ENCODE measurements at places on chromosomes 7 and 10. TPM values are rescaled to one million over a fixed set of nuclear protein-coding genes. Genes with fewer than 3 reads are reported as not detected.
A peak's percentile ranks its signal among the peaks of the same experiment; 100 is the strongest.

The EVX1 gene
- not detected for total RNA-seq

The DGKI gene
- total RNA-seq = 71.0 TPM

The TMEM270 gene
- total RNA-seq = not detected

The MGAM2 gene
- total RNA-seq = not detected

The ZFYVE27 gene
- total RNA-seq = 43.5 TPM

The CPSF4 gene
- 32.4 TPM for total RNA-seq

The GPR37 gene
- not detected for total RNA-seq

The LRRTM3 gene
- total RNA-seq = not detected

The LBX1 gene
- not detected for total RNA-seq

The ZNF138 gene
- 20.6 TPM for total RNA-seq

The CASTOR2 gene
- total RNA-seq = 9.9 TPM

The SFXN2 gene
- total RNA-seq = 23.2 TPM

The ADAP1 gene
- 21.6 TPM for total RNA-seq

GRCh38 chr10:113907166-113907565 is 52.7 kb downstream of the NHLRC2 start:
- no peak overlapping the region for H3K27ac ChIP-seq
- H3K27me3 ChIP-seq = no peaks in the 10 kb centered on the region
- H3K4me1 ChIP-seq = no peaks in the 10 kb centered on the region
- H3K4me3 ChIP-seq = no peak overlapping the region

DNA sequence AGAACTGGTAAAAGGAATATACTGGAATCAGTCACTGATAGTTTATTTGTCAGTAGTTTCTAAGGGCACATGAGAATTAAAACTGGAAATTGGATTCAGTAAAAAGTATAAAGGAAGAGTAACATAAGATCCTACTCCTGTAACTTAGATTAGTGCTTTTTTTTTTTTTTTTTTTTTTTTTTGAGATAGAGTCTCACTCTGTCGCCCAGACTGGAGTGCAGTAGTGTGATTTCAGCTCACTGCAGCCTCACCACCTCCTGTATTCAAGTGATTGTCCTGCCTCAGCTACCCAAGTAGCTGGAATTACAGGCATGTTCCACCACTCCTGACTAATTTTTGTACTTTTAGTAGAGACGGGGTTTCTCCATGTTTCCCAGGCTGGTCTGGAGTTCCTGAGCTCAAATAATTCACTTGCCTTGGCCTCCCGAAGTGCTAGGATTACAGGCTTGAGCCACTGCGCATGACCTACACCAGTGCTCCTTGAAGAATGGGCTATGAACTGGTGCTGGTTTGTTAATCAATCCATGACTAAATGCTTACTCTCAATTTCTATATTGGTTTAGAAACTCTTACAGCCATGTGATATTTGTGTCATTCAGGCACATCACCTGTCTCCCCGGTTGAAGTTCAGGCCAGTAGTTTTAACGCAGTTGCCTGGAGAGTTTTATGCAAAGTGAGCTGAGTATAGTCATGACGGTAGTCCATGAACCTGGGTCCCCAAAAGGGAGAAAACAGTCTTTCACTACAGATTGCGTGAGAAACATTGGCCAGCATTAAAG is 65.0 kb downstream of the ZEB1 start:
- no peaks in the 10 kb centered on the region for H3K27me3 ChIP-seq
- no peak overlapping the region for H3K27ac ChIP-seq
- DNase-seq = no peak
- no peaks in the 10 kb centered on the region for H3K4me1 ChIP-seq

DNA sequence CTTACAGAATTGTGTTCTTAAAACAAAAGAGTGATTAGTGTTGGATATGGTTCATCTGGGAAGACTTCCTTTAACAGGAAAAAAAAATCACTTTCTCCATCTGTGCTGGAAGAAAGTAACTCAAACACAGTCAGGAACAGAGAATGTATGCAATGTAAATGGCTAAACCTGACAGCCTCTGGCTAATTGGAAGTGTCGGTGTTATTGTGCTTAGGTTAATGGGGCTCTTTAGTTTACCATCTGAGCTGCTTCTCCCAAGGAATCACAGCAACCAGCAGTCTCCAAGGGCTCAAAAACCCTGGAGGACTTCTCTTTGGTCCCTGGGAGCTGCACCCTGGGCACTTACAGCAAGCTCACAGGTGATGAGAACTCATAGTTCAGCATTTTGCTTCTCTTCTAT is 724.5 kb downstream of the LRMDA start:
- no peaks in the 10 kb centered on the region for H3K4me1 ChIP-seq
- no peaks in the 10 kb centered on the region for H3K36me3 ChIP-seq
- no peak for DNase-seq

GRCh38 chr10:126468467-126468866 is 80.2 kb upstream of the ADAM12 start:
- no peak overlapping the region for H3K27ac ChIP-seq
- no peak for DNase-seq
- H3K4me1 ChIP-seq = no peaks in the 10 kb centered on the region
- no peak overlapping the region for H3K4me3 ChIP-seq

GRCh38 chr7:149704507-149704906 is 68.9 kb downstream of the ZNF467 start:
- no peak overlapping the region for H3K27ac ChIP-seq
- H3K4me3 ChIP-seq = no peak overlapping the region
- no peak for DNase-seq

- no peaks in the 10 kb centered on the region for H3K36me3 ChIP-seq
- DNase-seq = no peak
- no peak overlapping the region for H3K27ac ChIP-seq
Measured at GRCh38 chr10:132793871-132794849, 8.2 kb upstream of the NKX6-2 start.

- no peaks in the 10 kb centered on the region for H3K27me3 ChIP-seq
- no peaks in the 10 kb centered on the region for H3K36me3 ChIP-seq
- peaks cover 22% of the 10 kb centered on the region for H3K4me1 ChIP-seq
- DNase-seq = no peak
- H3K4me3 ChIP-seq = no peak overlapping the region
- H3K27ac ChIP-seq = no peak overlapping the region
Measured at GRCh38 chr7:28983396-28984190, 25.5 kb upstream of the TRIL start.

DNA sequence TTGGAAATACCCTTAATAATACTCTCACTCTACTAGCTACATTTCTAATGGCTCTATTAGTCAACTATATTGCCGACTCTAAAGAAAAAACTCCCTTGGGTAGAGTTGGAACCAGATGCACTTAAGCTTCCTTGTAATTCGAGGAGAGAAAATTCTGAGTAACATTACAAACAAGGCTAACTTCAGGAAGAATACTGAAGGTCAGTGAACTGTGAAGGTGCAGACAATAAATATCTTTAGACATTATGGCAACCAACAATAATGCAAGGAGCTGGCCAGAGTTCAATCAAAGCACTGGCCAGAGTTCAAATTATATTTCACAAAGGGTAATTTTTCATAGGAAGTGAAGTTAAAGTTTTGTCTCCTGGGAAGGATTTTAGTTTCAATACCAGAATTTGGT is 40.7 kb upstream of the MRLN start:
- peaks cover 6% of the 10 kb centered on the region for H3K36me3 ChIP-seq
- H3K27ac ChIP-seq = no peak overlapping the region
- no peaks in the 10 kb centered on the region for H3K27me3 ChIP-seq
- no peaks in the 10 kb centered on the region for H3K4me1 ChIP-seq

GRCh38 chr7:99928188-99928587 is 1.2 kb downstream of the GJC3 start:
- H3K36me3 ChIP-seq = no peaks in the 10 kb centered on the region
- no peak for DNase-seq
- no peaks in the 10 kb centered on the region for H3K4me1 ChIP-seq
- H3K4me3 ChIP-seq = no peak overlapping the region

DNA sequence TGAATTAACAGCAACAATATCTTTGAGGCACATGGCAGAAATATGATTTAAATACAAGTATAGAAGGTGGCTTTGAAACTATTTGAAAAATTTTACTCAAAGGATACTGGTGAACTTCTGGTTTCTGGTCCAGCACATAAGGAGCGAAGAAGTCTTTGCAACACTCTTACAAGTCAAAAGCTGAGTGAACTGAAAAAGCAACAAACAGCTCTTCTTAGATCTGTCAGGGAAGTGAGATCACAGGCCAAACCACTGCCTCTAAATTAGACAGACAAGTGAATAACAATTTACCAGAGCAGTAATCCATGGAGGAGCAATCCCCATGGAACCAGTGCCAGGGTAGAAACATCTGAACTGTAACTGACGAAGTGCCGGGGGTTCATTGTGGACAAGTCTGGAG is 9.6 kb upstream of the VWC2 start:
- H3K27me3 ChIP-seq = no peaks in the 10 kb centered on the region
- no peaks in the 10 kb centered on the region for H3K4me1 ChIP-seq
- no peak overlapping the region for H3K27ac ChIP-seq
- H3K4me3 ChIP-seq = no peak overlapping the region
- no peaks in the 10 kb centered on the region for H3K36me3 ChIP-seq

DNA sequence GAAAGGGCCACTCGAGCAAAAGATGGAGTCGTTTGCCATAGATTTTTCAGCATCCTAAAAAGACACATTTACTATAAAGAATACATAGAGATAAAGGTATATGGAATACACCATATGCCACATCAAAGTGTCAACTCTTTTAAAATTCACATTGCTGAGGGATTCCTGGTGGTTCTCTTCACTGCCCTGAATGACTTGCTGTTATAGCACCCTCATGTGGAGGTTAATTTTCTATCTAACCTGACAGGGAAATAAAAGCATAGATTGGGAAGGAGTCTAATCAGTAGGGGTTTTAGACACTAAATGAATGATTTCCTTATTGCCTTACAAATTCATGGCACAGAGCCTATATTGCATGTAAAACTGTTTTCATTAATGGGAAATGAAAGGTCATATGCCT is 25.9 kb downstream of the DNAH11 start:
- H3K36me3 ChIP-seq = no peaks in the 10 kb centered on the region
- no peak overlapping the region for H3K27ac ChIP-seq
- no peak for DNase-seq
- no peaks in the 10 kb centered on the region for H3K27me3 ChIP-seq

GRCh38 chr10:29142516-29143314 is 146.2 kb upstream of the LYZL1 start:
- H3K27ac ChIP-seq = no peak overlapping the region
- peak; percentile 14 for DNase-seq
- no peaks in the 10 kb centered on the region for H3K27me3 ChIP-seq
- no peak overlapping the region for H3K4me3 ChIP-seq
- no peaks in the 10 kb centered on the region for H3K36me3 ChIP-seq

DNA sequence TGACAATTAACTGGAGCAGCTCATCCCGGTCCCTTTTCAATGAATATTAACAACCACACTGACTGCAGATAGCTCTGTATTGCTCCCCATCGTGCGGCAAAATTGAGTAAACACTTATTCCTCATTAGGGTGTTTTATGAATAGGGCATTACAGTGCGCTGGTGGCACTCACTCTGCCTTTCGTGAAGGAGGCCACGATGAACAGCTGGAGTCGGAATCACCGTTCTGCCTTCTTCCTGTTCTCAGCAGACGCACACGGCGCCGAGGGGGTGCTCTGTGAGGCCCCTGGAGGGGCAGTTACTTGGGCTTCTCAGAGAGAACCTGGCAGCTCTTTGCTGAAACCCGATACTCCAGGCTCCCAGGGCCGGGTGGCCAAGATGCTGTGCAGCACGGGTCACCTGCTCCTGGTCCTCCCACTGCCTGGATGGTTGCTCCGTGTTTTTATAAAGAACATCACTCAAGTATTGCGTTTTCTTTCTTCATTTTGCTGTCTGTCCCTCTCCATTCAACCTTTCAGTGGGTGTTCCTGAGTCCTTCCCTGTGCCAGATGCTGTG is 241.9 kb downstream of the GLRX3 start:
- H3K4me1 ChIP-seq = no peaks in the 10 kb centered on the region
- DNase-seq = no peak
- no peak overlapping the region for H3K4me3 ChIP-seq
- no peaks in the 10 kb centered on the region for H3K36me3 ChIP-seq
- no peaks in the 10 kb centered on the region for H3K27me3 ChIP-seq

- H3K27me3 ChIP-seq = no peaks in the 10 kb centered on the region
- no peaks in the 10 kb centered on the region for H3K4me1 ChIP-seq
- H3K4me3 ChIP-seq = no peak overlapping the region
- no peak for DNase-seq
- peaks cover 8% of the 10 kb centered on the region for H3K36me3 ChIP-seq
Measured at GRCh38 chr7:105132335-105132734, 118.3 kb downstream of the KMT2E start.

DNA sequence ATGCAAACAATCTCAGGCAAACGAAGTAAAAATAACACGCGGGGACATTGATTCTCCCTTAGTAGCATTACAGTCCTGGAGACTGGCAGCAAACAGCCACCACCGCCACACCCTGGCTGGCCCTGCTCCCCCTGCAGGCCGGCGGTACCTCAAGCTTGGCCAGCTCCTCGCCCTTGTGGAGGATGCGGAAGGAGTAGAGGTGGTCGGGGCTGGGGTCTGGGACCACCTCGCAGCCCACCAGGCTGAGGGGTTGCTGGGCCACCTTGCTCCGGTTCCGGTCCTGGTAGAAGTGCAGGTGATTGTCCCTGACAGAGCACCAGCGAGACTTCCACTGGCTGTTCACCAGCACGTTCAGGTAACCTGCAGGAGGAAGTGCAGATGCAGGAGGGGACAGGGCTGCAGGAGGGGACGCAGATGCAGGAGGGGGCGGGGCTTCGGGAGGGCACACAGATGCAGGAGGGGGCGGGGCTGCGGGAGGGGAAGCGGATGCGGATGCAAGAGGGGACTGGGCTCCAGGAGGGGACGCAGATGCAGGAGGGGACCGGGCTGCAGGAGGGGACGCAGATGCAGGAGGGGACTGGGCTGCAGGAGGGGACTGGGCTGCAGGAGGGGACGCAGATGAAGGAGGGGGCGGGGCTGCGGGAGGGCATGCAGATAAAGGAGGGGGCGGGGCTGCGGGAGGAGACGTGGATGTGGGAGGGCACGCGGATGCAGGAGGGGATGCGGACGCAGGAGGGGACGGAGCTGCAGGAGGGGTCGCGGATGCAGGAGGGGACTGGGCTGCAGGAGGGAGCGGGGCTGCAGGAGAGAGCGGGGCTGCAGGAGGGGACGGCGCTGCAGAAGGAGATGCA is 65.7 kb downstream of the VWA2 start:
- H3K4me1 ChIP-seq = peaks cover 29% of the 10 kb centered on the region
- H3K4me3 ChIP-seq = no peak overlapping the region
- H3K36me3 ChIP-seq = peaks cover 30% of the 10 kb centered on the region
- DNase-seq = peak; percentile 58

Measured in thyroid gland (tissue), 4 donors.